ENCODE measurements at places on chromosomes 5 and 9.

GRCh38 chr9:129075996-129076639 lies 4.8 kb upstream of the DOLPP1 start:
- DNase-seq, result no peak

DNA sequence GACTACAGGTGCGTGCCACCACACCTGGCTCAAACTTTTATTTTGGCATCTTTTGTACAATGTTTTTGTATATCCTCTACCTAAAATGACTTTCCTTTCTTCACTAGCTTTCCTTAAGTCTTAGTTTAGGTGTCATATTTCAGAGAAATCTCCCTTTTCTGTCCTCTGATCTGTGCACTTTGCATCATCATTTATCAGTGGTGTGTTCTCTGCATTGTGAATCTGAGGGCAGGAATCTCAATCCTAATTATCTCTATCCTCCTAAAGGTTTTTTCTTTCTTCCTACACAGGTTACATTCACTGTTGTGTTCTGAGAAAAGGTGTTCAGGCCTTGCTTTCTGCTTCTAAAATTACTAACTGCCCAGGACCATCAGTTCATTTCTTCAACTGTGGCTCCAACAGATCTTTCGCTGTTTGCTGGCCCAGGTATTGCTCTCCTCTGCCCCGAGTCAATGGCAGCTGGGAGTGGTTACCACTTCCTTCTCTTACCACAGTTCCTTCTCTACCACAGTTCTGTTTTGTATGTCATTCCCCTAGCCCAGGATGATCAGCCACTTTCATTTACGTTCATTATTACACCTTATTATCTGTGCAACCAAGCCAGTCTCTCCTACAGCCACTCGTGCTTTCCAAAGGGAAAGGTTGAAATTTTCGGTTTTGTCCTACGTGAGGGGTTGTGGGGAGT lies 14.0 kb downstream of the TGFBR1 start:
- no peak for DNase-seq

DNA sequence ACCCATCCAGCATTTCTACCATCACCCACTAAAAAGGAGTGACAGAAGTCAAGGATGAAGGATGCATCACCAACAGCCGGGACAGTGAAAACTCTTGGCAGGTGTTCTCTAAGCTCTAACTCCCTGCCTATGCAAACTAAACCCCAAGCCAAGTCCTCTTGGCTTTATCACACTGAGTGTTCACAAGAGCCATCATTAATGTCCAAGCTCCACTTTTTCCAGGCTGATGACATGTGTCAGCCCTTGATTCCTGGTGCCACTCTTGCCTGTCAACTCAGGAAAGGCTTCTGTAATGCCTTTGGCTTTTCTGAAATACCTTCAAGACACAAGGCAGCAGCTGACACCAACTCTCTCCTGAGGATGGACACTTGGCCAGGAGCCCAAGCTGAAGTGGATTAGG lies 86.9 kb downstream of the NR6A1 start:
- DNase-seq, result no peak

GRCh38 chr5:128681764-128682592 lies 143.9 kb upstream of the FBN2 start:
- no peak for DNase-seq

- no peak for DNase-seq
Observed at GRCh38 chr9:70924380-70924779, 197.0 kb downstream of the TRPM3 start.

GRCh38 chr5:74631081-74631953 lies 9.2 kb downstream of the ENC1 start:
- DNase-seq, result no peak

DNA sequence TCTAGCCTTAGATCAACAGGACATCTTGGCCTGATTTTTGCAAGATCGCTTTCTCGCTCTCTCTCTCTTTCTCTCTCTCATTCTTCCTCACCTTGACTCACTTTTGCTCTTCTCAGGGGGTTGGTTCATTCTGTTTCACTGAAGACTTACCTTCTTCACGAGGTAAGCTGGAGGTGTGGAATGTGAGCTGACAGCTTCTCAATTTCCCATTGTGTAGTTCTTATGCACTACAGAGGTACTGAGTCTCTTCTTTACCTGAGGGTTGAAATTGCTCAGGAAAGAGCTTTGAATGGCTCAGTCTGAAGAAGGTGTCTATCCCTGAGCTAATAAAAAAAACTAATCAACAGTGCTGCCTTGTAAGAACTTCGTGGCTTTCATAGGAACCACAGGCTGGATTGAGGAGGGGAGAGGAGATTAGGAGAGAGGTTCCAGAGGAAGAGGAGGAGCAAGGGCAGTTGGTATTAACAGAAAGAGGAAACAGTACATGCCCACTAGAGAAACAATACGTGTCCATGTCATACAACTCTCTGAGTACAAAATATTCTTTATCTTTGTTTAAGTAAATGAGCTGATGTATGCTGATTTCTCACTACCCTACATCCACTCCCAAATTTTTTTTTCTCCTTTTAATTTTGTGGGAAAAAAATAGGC lies 192.2 kb downstream of the TMEM167A start:
- DNase-seq, result no peak

GRCh38 chr5:151751091-151751490 lies 7.3 kb downstream of the ATOX1 start:
- DNase-seq, result no peak

DNA sequence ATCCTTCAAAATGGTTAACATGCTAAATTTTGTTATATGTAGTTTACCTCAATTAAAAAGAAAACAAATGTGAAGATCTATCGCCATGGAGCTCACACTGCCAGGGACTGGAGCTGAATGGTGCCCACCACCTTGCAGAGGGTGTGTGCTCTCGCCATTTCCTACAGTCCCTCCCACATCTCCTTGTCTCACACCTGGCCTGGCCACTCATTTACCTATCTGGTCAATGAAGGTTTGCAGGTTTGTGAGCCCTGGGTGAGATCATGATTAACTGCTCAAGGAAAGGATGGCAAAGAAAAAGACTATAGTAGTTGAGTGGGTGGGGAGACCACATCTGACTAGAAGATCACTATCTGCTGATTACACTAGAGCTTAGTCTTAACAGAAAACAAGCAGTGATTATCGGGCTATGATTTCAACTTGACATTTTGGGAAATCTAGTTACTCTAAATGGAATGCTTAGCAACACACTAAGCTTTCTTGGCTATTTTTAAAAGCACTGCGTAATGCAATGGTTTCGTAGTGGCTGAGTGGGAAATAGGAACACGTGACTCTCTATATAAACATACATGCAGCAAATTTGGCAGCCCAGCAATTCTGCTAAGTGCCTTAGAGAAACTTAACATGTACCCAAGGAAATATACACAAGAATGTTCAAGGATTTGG lies 27.3 kb downstream of the PUM3 start:
- DNase-seq, result no peak

GRCh38 chr5:124679578-124680199 lies 66.8 kb downstream of the ZNF608 start:
- DNase-seq, result no peak

DNA sequence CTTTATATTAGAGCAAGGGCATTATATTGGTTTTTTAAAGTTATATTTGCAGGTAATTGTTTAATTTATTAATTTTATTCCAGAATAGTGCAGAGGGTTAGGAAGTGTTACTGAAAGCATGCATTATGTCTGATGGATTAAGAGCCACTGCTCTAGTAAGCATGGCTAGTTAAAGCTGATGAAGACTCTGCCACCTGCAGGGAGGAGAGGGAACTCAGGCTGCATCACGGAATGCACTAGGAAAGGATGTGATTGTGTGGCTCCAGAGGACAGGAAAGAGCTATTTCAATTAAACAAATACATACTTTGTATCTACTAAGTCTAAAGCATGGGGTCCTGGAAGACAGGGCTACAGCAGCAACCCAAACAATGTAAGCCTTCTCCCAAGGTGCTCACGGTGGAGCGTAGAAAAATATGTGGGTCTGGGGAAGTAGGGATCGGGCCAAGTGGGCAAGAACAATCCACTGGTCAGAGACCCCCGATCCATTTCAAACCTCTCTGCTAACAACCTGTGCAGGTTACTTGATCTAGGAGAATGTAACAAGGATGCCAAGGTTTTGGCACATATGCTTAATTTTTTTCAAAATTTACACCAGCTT lies 15.3 kb upstream of the GRXCR2 start:
- no peak for DNase-seq

GRCh38 chr5:89303033-89303480 lies 420.1 kb upstream of the MEF2C start:
- no peak for DNase-seq

- no peak for DNase-seq
Observed at GRCh38 chr9:127880143-127880542, 2.7 kb upstream of the AK1 start.

DNA sequence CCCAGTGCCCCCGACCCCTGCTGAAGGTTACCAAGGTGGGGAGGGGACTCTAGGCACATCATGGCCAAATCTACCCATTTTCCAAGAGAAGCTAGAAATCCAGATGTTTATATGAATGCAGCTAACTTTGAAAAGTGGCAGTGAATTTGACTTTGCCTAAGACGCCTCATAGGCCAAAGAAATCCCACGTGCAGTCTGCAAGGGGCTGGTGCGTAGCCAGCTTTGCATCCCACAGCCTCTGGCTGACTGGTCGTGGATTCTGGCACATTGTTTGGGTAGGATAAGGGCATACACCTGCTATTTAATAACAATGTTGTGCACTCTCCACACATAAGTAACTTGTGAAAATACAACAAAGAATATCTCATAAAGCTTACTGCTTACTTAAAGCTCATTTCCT lies 3.5 kb upstream of the GADD45G start:
- DNase-seq, result no peak

- DNase-seq, result no peak
Observed at GRCh38 chr9:34929506-34930102, 28.5 kb upstream of the PHF24 start.

GRCh38 chr9:35757226-35757891 lies 3.3 kb upstream of the MSMP start:
- peak; percentile 60 for DNase-seq

GRCh38 chr5:62935660-62936059 lies 357.0 kb downstream of the LRRC70 start:
- no peak for DNase-seq

- no peak for DNase-seq
Observed at GRCh38 chr9:116312221-116312620, 158.6 kb downstream of the PAPPA start.
